Ovary (tissue), 10 donors: ENCODE measurements at places on chromosomes 1 and 21.

GRCh38 chr1:67754526-67754920 is 69.5 kb downstream of the GADD45A start:
- no peak for DNase-seq

- DNase-seq = no peak
Measured at GRCh38 chr1:22754106-22754768, 43.6 kb downstream of the EPHB2 start.

DNA sequence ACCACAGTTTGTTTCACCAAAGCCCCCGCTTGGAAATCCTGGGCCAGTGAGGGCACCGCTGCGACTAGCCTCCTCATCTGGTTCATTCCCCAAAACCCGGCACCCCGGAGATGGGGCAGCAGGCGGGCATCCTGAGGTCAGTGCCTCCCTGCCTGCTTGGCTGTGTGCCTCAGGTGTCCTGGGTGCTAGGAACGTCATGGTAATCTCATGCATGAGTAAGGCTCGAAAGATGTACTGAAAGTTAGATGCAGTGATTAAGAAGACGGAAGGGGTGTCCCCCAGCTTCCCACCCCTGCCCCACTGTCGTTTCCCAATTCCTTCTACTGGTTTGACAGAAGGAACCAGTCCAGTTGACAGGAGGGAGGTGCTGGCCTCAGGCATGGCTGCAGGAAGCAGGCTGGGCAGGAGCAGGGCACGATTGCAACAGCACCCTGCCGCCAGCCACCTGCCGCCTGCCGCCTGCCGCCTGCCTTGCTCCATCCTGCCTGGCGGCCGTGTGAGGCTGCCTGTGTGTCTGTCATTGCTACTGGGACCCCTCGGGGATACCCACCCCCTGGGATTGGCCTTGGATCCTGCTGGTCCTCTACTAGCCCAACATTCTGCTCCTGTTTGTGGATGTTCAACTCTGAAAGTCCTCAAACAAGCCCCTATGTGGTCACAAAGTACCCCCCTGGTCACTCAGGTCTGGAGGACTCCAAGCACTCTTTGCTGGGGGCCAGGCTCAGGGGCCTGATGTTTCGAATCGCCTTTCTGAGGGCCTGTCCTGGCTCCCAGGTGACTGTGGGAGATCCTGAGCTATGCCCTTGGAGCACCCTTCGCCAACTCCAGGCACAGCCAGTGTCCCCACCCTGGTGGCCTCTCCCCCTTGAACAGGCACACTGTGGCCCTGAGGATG is 73.0 kb upstream of the IFFO2 start:
- DNase-seq = no peak

DNA sequence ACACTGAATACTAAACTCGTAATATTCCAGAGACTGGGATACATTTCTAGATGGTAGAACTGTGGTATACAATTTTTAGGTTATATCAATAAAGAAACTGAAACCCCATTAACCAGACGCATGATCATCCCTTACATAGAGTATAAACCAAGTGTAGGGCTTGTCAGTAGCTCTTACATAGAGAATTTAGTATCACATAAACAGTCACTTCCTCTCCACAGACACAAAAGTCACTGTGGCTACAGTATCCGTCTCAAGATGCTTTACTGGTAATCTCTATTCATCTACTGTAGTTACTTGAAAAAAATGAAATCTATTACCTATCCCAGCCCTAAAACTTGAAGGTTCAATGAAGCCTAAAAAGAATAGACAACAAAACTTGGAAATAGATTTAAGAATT is 252.3 kb upstream of the TMPRSS15 start:
- DNase-seq = no peak

DNA sequence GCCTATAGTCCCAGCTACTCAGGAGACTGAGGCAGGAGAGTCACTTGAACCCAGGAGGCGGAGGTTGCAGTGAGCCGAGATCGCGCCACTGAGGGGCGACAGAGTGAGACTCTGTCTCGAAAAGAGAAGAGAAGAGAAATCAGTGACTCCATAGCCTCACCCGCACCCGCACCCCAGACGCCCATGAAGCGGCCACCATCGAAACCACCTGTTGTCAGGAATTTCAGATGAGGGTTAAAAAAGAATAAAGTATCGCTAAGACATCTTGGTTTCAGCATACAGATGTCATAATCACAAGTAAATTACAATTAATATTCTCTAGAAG is 47.4 kb downstream of the NPHP4 start:
- DNase-seq = no peak

- no peak for DNase-seq
Measured at GRCh38 chr1:85404408-85404807, 60.6 kb downstream of the DDAH1 start.

- no peak for DNase-seq
Measured at GRCh38 chr1:234975122-234975940, 153.3 kb downstream of the TOMM20 start.

DNA sequence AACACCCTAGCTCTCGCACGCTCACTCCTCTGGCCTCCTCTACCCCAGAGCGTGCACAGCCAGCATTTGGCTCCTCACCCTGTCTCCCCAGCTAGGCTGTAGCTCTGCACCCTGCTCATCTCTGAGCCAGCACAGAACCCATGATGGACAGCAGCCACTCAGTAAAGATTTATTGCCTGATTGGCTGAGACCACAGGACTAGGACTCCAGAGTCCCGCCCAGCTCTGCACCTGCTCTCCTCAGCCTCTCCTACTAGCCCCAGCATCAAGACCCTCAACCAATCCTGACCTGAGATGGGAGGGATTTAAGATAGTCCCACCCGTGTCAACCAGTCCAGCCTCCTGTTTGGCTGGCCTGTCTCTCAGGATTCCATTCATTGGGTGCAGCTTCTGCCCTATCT is 9.3 kb downstream of the C1QB start:
- DNase-seq = no peak

DNA sequence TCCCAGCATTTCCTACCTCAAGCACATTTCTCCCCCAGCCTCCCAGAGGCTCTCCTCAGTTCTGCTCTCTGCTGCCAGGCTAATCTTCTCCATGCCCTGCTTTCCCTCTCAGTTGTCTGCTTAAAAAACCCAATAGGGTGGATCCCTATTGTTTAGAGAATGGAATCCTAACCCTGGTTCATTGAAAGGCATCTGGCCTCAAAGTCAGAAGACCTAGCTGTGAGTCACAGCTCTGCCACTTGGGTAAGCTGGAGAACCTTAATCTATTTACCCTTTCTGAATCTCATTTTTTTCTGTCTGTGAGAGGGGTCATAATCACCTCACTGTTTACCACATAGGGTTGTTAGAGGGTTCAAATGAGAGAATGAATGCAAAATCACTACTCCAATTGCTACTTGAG is 12.5 kb upstream of the MYOC start:
- no peak for DNase-seq

- DNase-seq = no peak
Measured at GRCh38 chr1:231927431-231927830, 300.8 kb downstream of the DISC1 start.

- no peak for DNase-seq
Measured at GRCh38 chr1:233721004-233721595, 107.2 kb downstream of the KCNK1 start.

DNA sequence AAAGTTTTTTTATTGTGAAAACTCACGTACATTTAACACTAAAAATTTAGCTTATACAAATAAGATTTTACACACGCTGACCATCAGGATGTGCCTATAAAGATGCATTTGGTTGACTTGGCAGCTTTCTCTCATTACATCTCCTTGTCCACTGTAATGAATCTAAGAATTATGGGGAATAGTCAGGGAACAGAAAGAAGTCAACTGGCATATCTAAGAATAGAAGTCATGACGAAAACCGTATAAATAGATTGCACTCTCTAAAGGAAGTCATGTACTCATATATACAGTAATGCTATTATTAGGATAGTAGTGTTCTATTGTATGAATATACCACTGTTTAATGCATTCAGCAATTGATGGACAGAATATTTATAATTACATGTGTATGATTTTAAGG is 575.8 kb upstream of the B3GALT2 start:
- no peak for DNase-seq

DNA sequence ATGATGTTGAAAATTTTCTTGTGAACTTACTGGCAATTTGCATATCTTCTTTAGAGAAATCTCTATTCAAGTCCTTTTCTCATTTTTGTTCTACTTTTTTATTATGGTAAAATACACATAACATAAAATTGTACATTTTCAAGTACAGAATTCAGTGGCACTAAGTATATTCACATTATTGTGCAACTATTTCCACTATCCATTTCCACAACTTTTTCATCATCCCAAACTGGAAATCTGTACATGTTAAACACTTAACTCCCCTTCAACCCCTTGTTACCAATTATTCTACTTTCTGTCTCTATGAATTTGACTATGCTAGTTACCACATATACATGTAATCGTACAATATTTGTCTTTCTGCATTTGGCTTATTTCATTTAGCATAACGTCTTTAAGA is 19.4 kb downstream of the EPS15 start:
- no peak for DNase-seq

DNA sequence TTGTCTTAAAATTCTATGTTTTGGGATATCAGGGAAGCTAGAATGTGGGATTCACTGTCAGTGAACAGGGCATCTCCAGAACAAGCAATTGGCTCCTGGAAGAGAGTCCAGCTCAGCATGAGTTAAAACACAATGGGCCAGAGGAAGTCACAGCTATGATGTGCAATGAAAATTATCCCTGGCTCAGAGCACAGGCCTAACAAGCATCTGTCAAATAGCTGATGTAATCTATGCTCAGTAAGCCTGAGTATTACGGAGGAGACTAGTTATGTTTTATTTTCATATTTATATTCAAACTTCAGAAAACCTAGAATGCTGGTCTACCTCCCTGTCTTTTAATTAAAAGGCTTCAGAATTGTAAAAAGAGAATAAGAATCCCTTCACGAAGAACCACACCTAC is 41.6 kb downstream of the PARP1 start:
- no peak for DNase-seq
